Endodermal cell (in vitro differentiated cells): ENCODE measurements at places on chromosomes 7 and 10.

DNA sequence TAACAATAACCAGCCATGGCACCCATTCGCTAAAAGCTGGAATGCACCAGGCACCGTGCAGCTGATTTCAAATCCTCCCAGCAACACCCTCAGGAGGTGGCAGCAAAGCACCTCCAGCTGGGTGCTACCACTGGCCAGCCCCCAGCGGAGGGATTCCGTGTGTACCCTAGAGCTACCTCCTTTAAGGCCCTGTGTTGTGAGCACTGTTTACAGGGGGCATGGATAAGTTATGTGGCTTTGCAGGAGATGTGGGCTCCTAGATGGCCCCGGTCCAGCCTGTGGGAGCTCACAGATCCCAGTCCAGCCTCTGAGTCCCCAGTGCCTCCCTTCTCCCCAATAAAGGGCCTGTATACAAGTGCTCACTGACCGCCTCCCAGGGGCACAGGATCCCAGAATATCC is 27.1 kb downstream of the TNRC18 start:
- no peak overlapping the region for H3K4me3 ChIP-seq
- no peaks in the 10 kb centered on the region for H3K27me3 ChIP-seq
- H3K27ac ChIP-seq, result no peak overlapping the region
- no peaks in the 10 kb centered on the region for H3K4me1 ChIP-seq

- peaks cover 13% of the 10 kb centered on the region for H3K4me1 ChIP-seq
- H3K27me3 ChIP-seq, result no peaks in the 10 kb centered on the region
- no peak overlapping the region for H3K27ac ChIP-seq
- H3K36me3 ChIP-seq, result no peaks in the 10 kb centered on the region
- H3K4me3 ChIP-seq, result no peak overlapping the region
These were observed 36.6 kb downstream of the PRKAG2 start for GRCh38 chr7:151840088-151840910.

GRCh38 chr10:123380491-123381085 is 226.4 kb downstream of the BUB3 start:
- no peak for DNase-seq
- H3K27ac ChIP-seq, result no peak overlapping the region
- no peaks in the 10 kb centered on the region for H3K36me3 ChIP-seq
- no peak overlapping the region for H3K4me3 ChIP-seq
- no peaks in the 10 kb centered on the region for H3K27me3 ChIP-seq

GRCh38 chr7:4713183-4713784 is 31.2 kb downstream of the FOXK1 start:
- no peak overlapping the region for H3K4me3 ChIP-seq
- peaks cover 2% of the 10 kb centered on the region for H3K4me1 ChIP-seq
- DNase-seq, result peak; percentile 63
- peaks cover 3% of the 10 kb centered on the region for H3K36me3 ChIP-seq
- H3K27me3 ChIP-seq, result no peaks in the 10 kb centered on the region
- no peak overlapping the region for H3K27ac ChIP-seq

GRCh38 chr10:86439544-86439943 is 72.9 kb upstream of the GRID1 start:
- H3K36me3 ChIP-seq, result peaks cover 89% of the 10 kb centered on the region
- no peaks in the 10 kb centered on the region for H3K4me1 ChIP-seq
- no peak overlapping the region for H3K27ac ChIP-seq
- no peak for DNase-seq

- DNase-seq, result no peak
- H3K36me3 ChIP-seq, result no peaks in the 10 kb centered on the region
- no peak overlapping the region for H3K4me3 ChIP-seq
- no peaks in the 10 kb centered on the region for H3K4me1 ChIP-seq
- no peaks in the 10 kb centered on the region for H3K27me3 ChIP-seq
These were observed 179.1 kb upstream of the LRRTM3 start for GRCh38 chr10:66746711-66747110.

GRCh38 chr7:27697861-27698430 is 35.3 kb upstream of the HIBADH start:
- no peak overlapping the region for H3K27ac ChIP-seq
- no peak for DNase-seq
- no peak overlapping the region for H3K4me3 ChIP-seq
- no peaks in the 10 kb centered on the region for H3K27me3 ChIP-seq

DNA sequence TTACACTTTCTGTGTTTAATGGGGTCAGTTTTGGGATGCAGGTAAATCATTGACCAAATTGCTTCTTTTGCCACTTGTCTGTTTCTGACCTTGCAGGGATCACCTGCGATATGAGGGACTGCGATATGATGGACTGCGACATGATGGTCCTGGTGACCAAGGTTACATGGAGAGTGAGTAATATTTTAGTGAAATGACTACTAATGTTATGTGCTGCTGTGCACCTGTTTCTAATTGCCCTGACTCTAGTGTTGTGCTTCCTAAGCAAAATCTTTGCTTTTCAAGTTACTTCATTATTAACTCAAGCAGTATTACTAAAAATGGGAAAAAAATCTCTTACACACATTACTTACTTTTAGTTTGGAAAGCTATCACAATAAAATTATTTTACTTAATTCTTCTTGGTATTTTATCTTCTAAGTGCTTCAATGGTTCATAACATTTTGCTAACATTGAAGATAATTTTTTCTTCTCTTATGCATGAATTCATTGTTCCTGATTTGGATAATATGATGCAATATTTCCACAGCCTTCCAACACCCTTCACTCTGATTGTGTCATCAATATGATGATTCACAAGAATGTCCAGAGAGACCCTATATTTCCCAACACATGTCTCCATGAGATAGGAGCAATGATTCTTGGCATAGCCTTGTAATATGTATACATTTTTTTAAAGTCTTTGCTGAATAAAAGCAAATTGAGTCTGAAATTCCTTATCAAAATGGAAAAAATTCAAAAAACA is 306.2 kb upstream of the AKR1E2 start:
- H3K27ac ChIP-seq, result no peak overlapping the region
- H3K4me3 ChIP-seq, result no peak overlapping the region
- no peak for DNase-seq
- H3K27me3 ChIP-seq, result no peaks in the 10 kb centered on the region

- H3K27ac ChIP-seq, result no peak overlapping the region
- no peak overlapping the region for H3K4me3 ChIP-seq
- H3K36me3 ChIP-seq, result peaks cover 99% of the 10 kb centered on the region
- H3K27me3 ChIP-seq, result no peaks in the 10 kb centered on the region
These were observed 33.1 kb downstream of the SMC3 start for GRCh38 chr10:110600487-110601101.

- peaks cover 8% of the 10 kb centered on the region for H3K27me3 ChIP-seq
- H3K36me3 ChIP-seq, result no peaks in the 10 kb centered on the region
- DNase-seq, result peak; percentile 91
- H3K4me1 ChIP-seq, result peaks cover 4% of the 10 kb centered on the region
- H3K27ac ChIP-seq, result no peak overlapping the region
These were observed 99.6 kb upstream of the DIP2C start for GRCh38 chr10:788796-789748.

DNA sequence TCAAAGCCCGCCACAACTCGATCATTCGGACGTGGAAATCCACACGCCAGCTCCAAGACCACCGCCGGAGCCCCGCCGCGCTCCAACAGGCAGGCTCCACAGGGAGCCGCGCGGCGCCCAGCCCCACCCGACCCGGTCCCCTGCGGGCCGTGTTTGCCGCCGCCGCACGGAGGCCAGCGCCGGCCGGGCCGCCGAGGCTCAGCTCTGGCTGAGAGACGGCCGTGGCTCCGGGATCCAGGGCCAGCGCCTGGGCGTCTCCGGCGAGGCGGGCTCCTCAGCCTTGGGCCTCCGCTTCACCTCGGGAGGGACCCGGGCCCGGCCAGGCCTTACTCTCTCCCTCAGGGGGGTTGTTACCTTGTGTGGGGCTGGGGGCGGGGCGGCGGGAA is 333 bp downstream of the SMNDC1 start:
- H3K27me3 ChIP-seq, result no peaks in the 10 kb centered on the region
- peak overlapping the region; percentile 99 for H3K4me3 ChIP-seq
- DNase-seq, result no peak
- H3K27ac ChIP-seq, result peak overlapping the region; percentile 88
